Activated naive CD4-positive, alpha-beta T cell treated with anti-CD3 and anti-CD28 coated beads, Interleukin-2, amount 10 ng/mL, durations not matched to agents 7 days and 5 days (primary cell): ENCODE measurements at places on chromosomes 12 and 14.
A peak's percentile ranks its signal among the peaks of the same experiment; 100 is the strongest.

GRCh38 chr14:100715803-100716202, 10.9 kb upstream of the DLK1 start:
- DNase-seq = no peak

DNA sequence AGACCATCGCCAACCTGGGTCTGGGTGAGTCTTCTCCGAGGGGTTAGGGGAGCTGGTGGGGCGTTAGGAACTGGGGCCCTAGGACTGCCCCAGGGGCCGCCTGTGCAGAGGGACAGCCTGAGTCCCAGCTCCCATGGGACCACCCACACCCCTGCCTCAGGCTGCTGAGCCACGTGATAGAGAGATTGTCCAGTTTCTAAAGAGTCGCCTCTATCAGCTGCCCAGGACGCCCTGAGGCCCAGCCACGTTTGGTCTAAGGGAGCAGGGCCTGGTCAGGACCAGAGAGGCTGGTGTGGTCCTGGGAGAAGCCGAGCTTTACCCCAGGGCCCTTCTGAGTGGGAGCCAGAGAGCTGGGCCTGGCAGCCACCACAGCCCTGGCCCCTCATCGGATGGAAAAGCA, 107.1 kb downstream of the LGMN start:
- DNase-seq = no peak

DNA sequence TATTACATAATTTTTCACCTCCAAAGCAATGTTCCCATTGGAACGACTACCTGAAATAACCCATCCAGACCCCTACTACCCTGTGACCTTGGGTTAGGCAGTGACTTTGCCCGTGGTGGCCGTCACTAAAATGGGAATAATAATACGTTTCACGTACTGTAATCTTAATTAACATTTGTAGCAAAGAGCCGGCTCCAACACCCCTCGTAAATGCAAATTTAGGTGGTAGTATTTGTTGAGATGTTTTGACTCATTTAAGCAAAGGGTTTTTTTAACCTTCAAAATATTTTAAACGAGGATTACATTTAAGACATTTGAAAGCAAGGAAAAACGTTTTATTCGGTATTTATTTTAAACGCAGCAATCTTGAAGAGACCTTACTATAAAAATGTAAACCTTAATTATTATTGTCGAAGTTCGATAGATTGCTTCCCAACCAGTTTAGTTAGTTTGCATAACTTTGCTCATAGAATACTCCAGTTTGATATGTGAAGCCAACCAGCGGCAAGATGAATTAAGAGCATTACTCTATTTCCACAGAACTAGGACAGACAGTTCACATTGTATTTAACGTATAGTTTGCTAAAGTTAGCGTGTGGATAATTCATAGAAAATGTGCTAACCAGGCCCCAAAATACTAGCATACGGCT, 1.4 kb upstream of the ARID2 start:
- peak; percentile 32 for DNase-seq

- peak; percentile 68 for DNase-seq
These were observed 486 bp upstream of the AKT1 start for GRCh38 chr14:104795781-104796686.
